WERI-Rb-1 (cell line): ENCODE measurements at places on chromosomes 5 and 9.
A peak's percentile ranks its signal among the peaks of the same experiment; 100 is the strongest.

GRCh38 chr5:151340004-151340403, 7.4 kb downstream of the SLC36A2 start:
- no peak for DNase-seq

DNA sequence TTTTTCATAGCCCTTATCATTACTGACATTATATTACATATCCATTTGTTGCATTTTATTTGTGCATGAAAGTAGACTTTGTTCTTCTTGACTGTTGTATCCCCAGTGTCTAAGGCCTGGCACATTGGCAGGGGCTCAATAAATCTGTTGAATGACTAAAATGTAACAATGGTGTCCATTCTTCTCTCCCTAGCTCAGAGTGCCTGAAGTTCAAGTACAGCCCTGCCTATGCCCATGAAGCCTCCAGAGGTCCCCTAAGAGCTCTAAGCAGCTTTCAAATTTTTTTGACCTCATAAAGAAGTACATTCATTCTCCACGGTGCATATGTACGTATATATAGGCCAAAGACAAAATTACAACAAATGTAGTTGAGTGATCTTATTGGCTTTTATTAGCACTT, 4.2 kb upstream of the BSPRY start:
- DNase-seq = no peak

DNA sequence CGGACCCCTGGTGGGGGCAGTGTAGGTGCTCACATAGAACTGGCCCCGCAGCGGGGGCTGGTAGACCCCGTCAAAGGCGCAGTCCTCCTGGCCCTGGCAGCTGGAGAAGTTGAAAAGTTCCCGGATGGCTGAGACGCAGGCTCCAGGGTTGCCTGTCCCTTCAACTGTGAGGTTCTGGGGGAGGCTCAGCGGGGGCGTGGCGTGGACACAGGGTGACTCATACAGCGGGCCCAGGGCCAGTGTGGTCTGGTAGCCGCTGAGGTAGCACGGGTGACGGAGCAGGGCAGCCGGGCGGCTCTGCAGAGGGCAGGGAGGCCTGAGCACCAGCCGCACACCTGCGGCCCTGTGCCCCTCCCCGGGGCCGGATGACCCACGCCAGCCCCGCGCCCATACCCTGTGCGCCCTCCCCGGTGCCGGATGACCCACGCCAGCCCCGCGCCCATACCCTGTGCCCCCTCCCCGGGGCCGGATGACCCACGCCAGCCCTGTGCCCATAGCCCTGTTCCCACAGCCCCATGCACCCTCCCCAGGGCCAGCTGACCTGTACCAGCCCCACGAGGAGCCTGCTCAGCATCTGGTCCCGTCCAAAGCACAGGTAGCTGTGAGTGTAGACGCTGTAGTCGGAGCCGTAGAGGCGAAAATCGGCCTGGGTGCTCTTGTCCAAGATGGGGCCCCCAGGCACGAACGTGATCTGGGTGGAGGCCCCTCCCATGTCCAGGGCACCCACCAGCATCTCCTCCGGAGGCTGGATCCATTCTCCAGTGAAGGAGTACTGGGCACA, 5.0 kb downstream of the ENTPD8 start:
- DNase-seq = no peak

DNA sequence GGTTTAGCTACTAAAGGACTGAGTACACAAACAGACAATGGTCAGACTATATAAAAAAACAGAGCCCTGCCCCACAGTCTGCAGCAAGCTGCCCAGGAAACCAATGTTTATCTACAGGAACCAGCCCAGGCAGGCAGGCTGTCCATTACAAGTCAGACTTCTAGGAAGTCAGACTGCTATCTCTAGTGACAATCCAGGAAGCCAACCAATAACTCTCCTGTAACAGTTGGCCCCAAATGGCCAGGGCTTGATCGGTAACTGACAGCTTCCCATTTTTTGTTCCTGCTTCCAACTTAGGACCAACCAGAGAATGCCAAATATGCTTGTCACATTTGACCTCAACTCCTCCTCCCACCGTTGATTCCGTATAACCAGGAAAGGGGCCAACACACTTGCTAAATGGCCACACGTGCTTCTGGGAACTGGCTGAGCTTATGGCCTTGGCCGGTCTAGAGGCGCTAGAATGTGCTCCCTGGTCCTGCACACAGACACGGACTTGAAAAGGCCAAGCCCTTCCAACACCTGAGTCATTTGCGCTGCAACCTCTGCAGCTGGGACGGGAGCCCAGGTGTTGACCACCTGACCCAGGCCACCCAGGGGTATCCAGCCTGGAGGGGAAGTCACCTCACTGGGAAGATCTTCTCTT, 79.6 kb upstream of the CDK20 start:
- DNase-seq = no peak

- DNase-seq = peak; percentile 23
Measured at GRCh38 chr5:119275601-119276173, 80.1 kb upstream of the TNFAIP8 start.

- DNase-seq = no peak
Measured at GRCh38 chr9:75591972-75592371, 298.5 kb upstream of the PCSK5 start.

DNA sequence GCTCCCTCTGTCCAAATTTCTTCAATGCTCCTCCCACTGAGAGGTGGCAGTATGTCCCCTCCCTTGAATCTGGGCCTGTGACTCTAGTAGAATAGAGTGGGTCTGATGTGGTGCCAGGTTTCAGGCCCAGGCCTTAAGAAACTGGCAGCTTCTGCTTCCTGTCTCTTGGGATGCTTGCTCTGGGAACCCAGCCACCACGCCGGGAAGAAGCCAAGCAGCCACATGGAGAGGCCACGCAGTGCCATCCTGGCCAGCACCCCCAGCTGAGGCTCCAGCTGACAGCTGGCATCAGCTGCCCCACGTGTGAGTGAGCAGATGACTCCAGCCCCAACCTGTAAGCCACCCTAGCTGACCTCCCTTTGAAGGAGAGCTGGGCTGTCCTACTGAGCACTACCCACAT, 7.3 kb upstream of the TSPAN17 start:
- no peak for DNase-seq

DNA sequence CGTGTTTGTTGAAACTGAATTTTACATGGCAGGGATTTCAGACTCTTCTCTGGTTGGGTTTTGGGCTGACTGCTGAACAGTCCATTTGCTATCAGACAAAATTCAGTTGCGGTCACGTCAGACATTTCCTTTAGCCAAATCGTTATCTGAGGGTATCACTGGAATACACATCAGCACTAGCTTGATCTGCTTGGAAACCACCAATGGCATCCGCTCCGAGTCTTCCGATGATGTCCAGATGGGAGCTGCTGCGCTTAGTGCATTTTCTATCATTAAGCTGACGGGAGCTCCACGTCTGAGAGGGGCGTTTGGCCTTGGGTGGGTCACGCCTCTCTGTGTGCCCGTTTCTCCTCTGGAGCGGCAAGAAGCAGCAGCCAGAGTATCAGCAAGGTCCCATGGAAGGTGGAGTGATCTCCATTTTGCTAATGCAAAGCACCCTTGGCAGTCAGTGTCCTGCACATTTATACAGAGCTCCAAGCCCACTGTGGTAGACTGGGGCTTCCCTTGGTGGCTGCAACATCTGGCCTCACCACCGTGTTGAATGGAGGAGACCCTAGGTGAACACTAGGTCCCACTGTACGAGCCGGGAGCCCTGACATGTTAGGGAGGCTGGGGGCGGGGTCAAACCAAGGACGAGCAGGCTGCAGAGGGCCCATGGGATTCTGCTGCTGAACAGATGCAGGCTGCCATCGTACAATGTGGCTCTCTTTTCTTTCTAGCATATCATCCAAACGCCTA, 134.6 kb upstream of the PHYKPL start:
- no peak for DNase-seq

- no peak for DNase-seq
Measured at GRCh38 chr9:137514691-137515337, 35.4 kb downstream of the PNPLA7 start.

DNA sequence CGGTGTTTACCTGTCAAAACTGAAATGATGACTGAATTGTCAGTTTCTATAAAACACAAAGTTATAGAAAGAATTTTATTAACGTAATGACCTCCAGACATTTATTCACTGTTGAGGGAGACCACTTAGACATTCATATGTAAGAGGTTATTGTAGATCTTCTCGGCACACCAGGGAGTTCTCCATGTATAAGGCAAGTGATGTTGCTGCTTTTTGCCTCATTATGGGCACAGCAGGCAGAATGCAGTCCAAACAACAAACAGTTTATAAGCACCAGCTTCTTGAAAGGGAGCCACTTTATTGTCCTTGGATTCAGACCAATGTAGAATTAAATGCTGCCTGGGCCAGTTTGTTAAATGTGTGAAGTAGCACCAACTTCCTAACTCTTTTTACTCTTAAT, 66.7 kb downstream of the C7 start:
- DNase-seq = no peak

DNA sequence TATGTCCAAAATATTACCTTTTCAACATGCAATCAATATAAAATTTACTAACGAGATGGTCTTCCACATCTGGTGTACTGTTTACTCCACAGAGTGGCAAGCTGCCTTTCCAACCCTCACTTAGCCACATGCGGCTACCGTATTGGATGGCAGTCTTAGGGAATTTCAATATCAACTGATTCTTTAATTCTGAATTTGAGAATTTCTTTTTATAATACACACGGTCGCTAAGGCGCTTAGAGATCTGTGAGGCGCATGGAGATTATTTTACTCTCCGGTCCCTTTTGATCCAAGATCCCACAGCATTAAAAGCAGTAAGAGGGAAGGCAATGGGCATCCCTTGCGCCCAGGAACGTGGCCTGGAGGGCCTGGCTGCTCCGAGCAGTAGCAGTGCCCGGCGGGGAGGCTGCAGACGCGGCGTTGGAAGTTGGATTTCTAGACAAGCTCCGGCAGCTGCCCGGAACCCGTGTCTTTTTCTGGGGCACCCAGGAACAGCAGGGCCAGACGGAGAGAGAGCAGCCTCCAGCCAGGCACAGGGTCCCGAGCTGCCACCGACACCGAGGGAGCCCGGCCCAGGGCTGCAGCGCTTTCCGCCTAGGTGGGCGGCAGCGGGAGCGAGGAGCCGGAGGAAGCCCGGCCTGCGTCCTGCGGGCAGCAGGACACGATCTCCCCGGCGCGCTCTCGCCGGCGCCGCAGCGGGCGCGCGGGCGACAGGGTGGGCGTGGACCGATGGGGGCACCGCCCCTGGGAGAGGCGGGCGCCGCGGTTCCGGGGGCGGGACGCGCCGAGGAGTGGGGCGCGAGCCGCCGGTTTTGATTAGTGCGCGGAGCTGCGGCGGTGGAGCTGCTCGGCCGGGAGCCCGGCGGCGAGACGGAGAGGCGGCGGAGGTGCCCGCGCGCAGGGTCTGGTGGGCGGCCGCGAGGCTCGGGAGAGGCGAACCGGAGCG, at the start of gene UGCG:
TSS of gene UGCG (plus strand) at position 819 of the 946 bp plus-strand sequence. CDS start 402 bp downstream, outside the sequence.
- peak; percentile 92 for DNase-seq

GRCh38 chr5:157657516-157657915, 5.3 kb upstream of the SOX30 start:
- no peak for DNase-seq

GRCh38 chr5:35370871-35371270, 140.6 kb upstream of the PRLR start:
- no peak for DNase-seq

GRCh38 chr5:5234912-5235311, 94.8 kb downstream of the ADAMTS16 start:
- no peak for DNase-seq

- DNase-seq = no peak
Measured at GRCh38 chr5:170640731-170641588, 137.1 kb downstream of the KCNIP1 start.

- no peak for DNase-seq
Measured at GRCh38 chr5:85159395-85159794, 774.7 kb upstream of the EDIL3 start.

DNA sequence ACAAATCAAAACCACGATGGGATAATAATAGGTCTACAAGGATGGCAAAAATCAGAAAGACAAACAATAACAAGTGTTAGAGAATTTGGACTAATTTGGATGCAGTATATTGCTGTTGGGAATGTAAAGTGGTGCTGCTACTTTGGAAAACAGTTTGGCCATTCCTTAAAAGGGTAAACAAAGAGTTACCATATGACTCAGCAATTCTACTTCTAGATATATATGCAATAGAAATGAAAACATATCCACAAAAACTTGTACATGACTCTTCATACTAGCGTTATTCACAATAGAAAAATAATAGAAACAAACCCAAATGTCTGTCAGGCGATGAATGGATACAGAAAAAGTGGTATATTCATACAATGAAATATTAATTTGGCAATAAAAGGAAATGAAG, 58.3 kb downstream of the JAK2 start:
- DNase-seq = no peak

DNA sequence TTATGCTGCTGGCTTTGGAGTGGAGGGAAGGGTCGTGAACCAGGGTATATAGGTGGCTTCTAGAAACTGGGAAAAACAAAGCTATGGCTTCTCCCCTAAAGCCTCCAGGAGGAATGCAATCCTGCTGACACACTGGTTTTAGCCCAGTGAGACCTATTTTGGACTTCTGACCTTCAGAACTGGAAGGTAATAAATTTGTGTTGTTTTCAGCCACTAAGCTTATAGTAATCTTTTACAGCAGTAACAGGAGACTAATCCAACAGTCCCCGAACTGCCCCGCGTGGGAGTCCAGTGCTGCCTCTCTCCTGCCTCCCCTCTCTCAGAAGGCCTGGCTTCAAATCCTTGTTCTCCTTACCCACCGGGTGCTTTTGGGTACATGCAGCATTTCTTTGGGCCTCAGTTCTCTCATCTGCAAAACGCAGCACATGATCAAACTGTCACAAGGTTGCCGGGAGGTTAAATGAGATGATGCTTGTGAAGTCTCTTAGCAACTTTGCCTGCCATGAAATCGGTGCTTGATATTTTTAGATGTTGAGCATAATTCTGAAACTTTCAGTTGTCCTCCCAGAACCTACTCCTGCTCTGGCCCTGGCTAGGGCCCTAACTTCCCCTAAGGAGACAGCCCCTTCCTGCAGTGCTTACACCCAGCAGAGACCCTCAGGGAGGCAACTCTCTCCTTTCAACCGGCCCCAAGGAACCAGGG, 127.3 kb upstream of the BOD1 start:
- peak; percentile 72 for DNase-seq

- no peak for DNase-seq
Measured at GRCh38 chr5:99948850-99949249, 586.3 kb upstream of the FAM174A start.

DNA sequence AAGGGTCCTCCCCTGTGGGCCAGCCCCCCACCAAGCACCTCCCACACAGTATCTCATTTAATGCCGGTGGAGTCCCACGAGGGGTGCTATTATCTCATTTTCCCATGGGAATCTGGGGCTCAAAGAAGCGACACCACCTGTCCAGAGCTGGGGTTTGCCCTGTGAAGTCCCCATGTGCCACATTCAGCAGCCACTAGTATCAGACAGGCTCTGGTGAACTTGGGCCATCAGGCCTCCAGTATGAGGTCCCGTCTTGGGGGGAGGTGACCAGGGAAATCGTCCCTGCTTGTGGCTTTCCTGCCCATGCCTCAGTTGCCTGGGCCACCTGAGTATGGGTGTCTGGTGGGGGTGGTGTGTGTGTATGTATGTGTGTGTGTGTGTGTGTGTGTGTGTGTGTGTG, 222.7 kb downstream of the PBX3 start:
- DNase-seq = no peak

- DNase-seq = no peak
Measured at GRCh38 chr9:108866001-108866420, 3.9 kb downstream of the ACTL7A start.
